Pancreas (tissue), 10 donors: ENCODE measurements at places on chromosomes 7 and 10. TPM values are rescaled to one million over a fixed set of nuclear protein-coding genes. Genes with fewer than 3 reads are reported as not detected.

DNA sequence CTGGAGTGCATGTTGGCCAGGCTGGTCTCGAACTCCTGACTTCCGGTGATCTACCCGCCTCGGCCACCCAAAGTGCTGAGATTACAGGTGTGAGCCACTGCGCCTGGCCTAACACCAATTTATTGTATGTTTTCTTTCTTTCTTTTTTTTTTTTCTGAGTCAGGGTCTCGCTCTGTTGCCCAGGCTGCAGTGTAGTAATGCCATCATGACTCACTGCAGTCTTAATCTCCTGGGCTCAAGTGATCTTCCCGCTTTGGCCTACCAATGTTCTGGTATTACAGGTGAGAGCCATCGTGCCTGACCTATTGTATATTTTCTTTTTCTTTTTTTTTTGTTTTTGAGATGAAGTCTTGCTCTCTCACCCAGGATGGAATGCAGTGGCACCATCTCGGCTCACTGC, 33.8 kb upstream of the UBE2H start:
- DNase-seq = no peak

DNA sequence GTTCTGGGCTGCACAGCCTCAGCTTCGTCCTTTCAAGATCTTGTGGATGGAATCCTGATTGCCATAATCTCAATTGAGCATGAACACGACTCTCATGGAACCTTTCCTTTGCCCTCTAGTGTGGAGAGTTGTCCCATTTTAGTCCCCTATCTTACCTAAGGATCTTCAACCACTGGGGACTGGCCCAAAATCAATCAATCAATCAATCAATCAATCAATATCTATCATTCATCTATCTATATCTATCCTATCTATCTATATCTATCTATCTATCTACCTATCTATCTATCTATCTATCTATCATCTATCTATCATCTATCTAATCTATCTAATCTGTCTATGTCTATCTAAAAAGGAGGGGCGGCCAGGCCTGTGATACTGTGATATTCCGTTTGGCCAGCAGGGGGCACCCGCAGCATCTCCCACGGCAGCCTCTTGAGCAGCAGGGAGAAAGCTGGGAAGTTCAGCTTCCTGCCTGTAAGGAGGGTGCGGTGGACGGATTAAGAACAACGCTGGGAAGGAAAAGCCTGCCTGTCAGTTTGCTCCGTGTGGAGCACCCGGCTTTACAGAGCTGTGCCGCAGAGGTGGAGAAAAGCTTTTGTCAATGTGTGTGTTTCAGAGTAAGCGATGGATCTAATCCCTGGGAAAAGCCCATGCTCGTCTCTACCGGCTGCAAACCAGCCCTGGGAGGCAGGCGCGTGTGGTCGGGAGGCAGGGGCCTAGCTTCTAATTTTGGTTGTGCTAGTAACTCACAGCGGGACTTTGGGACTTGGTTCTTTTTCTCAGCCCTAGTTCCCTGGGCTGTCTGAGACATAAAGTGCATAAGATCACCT, 124.9 kb downstream of the SH2D4B start:
- DNase-seq = peak; percentile 84

DNA sequence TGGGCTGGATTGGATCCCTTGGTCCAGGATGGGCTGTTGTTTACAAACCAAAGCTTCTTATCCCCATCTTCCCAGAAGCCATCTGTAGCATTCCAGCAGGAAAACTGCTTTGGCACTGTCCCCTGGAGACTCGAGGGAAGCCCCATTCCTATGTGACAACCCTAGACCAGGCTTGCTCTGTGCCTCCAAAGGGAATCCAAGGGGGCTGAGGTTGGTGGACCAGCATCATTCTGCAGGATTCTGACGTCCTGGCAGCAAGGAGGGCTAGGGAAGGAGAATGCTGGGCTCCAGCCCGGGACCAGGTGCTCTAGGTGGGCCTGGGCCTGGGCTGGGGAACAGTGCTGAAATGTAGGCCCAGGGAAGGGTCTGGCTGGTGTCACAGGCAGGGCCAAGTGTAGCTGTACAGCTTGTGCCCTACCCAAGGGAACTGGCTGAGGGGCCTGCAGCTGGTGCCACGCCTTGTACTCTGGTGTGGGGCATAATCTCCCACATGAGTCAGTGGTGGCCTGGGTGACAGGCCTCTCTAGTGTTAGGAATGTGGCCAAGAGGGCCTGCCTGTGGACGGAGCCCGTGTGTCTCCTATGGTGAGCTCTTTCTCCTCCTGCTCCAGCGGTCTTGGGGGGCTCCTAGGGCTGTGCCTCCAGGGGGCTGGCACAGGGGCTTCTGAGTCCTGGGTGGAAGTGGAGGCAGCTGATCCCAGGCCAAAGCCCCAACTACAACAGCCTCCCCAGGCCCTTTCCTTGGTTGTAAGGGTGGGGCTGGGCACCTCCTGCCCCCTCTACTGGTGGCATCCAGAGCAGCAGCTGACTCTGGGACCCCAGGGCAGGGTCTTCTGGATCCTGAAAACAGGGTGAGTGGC, 25.2 kb downstream of the TRIM8 start:
- DNase-seq = peak; percentile 91

DNA sequence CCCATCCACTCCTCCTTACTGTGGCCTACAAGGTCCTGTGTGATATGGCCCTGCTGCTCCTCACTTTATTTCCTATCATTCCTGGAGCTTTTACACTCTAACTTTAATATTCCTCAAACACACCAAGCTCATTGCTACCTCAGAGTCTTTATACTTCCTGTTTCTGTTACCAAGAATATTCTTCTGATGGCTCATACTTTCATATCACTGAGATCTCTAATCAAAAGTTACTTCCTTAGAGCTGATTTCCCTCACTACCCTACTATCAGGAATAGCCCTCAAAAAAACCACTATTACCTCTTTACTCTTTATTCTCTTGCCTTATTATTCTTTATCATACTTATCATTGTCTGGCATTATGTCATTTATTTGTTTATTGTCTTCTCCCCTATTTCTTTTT, 5.8 kb upstream of the PPP3CB start:
- no peak for DNase-seq

ADCY1 gene
- 1.0 TPM for polyA plus RNA-seq

CDHR1 gene
- 0.77 TPM for polyA plus RNA-seq
